Gastroesophageal sphincter (tissue), 4 donors: ENCODE measurements at places on chromosomes 3 and 15. TPM values are rescaled to one million over a fixed set of nuclear protein-coding genes. Genes with fewer than 3 reads are reported as not detected.
A peak's percentile ranks its signal among the peaks of the same experiment; 100 is the strongest.

The BFSP2 gene
- not detected for total RNA-seq

The SEMA3B gene
- total RNA-seq = 41.3 TPM

The HRG gene
- total RNA-seq = not detected

The DAPK2 gene
- total RNA-seq = 9.5 TPM

The SMCO1 gene
- not detected for total RNA-seq

The NAALADL2 gene
- 6.8 TPM for total RNA-seq

The FOXL2NB gene
- not detected for total RNA-seq

DNA sequence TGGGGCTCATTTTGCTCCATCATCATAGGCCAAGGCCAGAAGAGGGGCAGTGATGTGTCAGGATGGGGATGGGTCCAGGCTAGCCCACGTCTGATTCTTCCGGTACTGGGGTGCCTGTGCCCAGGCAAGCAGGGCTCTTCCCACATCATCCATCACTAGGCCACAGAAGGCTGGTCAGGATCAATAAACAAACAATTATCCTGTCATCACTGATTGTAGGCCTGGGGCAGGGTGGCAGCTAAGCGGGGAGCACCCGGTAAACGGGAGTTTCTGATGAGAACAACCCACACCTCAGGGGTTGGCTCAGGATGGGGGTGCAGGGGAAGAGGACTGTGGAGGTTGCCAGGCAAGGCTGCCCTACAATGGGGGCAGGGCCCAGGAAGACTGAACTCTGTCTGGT lies 18.1 kb upstream of the CACNA2D2 start:
- no peak for ATAC-seq

DNA sequence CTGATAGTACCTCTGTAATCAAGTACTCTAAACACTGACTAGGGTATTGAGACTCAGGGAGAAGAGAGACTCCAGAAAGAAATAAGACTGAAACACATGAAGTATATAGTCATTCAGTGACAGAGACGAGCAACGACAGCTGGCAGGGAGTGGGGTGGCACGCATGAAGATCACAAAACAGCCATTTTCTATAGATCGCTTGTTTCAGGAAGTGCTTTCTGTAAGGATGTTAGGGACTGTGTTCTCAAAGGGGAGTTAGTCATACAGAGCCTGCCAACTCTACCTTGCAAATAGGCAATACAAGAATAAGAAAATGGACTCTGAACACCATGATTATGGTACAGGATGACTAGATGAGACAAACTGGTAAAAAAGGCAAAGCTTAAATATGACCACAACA lies 139.5 kb downstream of the TBL1XR1 start:
- ATAC-seq = no peak

GRCh38 chr3:24475925-24476324 lies 18.7 kb downstream of the THRB start:
- no peak for ATAC-seq

DNA sequence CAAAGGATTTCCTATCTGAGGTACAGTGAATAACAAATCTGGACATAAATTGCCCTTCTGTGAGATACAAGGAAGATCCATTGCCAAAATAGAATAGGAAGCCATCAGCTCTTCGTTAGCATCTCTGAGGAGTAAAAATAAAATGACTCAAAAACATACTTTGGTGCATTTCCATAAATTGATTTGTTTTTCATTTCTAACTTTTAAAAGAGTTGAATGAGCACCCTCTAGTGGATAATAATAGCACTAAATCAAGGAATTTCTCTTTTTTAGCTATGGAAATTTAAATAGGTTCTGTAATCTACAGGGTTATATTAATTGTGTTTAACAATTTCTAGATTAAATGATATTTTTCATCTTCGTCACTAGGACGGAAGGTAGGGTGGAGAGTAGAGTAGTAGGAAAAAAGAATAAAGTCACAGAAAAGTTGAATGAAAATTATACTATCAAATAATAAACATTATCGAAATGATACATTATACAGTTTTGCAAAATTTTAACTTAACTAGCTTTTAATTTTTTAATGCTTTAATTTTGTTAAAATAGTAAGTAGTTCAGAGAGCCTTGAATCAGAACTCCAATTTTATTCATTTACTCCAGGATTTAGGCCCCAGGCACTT lies 6.4 kb downstream of the NSUN3 start:
- ATAC-seq = no peak

DNA sequence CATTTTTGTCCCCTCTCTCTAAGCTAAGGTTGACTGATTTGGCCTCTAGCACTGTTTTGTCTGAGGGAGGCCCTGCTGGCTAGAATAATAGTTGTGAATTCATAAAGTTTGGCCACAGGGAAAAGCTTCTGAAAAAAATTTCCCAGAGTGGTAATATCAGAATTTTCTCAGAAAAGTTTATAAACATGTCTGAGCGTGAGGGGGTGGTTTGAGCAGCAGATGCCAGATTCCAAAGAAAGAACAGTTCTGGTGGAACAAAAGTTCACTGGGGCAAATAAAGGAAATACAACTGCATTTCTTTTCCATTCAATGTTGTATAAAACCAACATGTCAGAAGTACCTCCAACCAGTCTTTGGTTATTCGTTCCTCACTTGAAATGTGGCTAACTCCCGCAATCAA lies 61.2 kb downstream of the CLDN1 start:
- no peak for ATAC-seq

DNA sequence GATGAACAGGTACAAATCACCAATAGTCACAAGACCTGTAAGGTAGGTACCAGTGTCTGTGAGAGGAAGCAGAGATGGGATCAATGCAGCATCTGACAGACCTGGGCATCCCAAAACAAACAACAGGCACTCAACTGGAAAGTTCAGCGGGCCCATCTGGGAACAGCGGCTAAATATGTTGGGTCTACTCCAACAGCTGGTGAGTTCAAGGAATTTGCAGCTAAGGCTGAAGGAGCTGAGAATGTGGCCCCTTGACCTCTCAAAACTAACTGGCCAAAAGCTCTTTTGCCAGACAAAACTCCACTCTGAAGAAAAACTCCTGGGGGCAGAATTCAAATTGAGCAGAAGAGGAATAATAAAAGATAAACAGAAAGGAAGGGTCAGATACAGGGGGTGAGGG lies 24.4 kb downstream of the AVEN start:
- ATAC-seq = no peak

DNA sequence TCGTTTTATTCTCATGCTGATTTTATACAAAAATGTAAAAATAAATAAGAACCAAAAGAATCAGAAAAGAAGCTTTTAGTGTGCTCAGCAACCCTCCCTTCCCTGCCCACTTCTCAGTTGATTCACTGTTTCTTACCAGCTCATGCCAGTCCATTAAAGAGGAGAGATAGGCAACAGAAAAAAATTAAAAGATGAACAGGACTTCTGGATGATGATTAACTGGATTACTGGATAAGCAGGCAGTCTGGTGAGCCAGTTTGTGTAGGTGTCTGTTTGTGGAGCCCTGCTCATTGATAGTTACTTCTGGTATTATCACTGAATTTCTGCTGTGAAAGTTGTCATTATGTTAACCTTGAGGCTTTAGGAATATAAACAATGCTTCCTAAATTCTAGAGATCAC lies 15.1 kb upstream of the GPR171 start:
- no peak for ATAC-seq

DNA sequence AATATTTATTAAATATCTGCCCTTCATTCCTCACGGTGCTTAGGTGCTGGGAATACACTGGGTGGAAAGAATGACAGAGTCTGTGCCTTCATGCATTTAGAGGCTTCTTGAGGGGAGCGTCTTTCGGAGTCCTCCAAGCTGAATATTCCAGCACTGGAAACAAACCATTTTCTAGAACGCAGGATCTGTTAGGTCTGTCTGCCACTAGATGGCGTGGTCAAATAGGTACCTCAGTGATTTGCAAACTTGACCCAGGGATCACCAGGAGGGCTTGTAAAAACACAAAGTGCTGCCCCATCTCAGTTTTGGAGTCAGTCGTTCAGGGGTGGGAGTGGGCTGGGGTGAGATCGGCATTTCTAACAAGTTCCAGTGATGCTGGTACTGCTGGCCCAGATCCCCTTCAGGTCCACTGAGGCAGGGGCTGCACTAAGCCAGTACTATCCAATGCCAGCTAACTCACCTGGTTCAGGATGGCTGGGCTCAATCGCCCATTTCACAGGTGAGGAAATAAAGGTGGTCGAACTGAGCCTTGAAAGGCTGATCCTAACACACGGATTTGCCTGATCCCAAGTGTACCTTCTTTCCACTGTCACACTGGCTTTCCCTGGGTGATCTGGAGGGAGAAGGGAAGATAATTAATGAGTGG lies 14.8 kb downstream of the ARNT2 start:
- no peak for ATAC-seq

DNA sequence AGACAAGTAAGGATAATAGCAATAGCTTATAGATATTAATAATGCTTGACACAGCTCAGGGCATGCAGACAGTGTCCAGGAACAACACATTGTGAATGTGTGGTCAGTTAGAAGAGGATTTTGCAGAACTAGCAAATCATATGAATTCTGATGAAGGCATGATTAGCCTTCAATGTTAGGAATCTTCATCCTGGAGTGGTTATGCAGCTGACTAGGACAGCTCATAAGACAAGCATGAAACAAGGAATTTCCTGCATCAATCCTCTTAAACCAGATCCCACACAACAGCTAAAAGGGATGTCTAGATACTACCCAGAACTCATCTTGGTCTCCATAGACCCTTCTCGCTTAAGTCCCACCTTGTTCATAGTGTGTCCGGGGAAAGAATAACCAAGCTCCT lies 499.0 kb upstream of the ATP11B start:
- ATAC-seq = no peak

DNA sequence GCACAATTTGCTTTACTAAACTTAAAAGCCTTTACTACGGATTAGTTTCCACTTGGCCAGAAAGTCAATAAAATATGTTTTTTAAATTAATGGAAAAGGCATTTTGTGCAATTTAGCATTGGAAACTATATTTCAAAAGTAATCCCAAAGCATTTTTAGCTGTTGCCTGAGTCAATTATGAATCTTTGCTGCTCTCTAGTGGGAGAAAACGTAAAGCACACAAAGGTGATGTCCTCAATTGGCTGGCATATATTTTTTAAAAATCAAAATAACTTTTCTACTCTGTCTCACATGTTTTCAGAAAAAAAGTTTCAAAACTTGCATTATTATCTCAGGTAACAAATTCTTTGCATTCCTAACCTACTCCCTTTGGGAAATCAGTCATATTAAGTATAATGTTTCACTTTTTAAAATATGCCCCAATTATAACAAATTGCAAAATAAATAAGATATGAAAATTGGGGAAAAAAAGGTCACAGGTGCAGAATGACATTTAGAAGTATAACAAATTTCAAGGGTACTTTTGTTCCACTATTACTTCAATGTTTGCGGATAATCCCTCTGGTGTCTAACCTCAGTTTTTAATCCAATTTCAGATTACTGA lies 47.2 kb upstream of the TEX55 start:
- no peak for ATAC-seq

DNA sequence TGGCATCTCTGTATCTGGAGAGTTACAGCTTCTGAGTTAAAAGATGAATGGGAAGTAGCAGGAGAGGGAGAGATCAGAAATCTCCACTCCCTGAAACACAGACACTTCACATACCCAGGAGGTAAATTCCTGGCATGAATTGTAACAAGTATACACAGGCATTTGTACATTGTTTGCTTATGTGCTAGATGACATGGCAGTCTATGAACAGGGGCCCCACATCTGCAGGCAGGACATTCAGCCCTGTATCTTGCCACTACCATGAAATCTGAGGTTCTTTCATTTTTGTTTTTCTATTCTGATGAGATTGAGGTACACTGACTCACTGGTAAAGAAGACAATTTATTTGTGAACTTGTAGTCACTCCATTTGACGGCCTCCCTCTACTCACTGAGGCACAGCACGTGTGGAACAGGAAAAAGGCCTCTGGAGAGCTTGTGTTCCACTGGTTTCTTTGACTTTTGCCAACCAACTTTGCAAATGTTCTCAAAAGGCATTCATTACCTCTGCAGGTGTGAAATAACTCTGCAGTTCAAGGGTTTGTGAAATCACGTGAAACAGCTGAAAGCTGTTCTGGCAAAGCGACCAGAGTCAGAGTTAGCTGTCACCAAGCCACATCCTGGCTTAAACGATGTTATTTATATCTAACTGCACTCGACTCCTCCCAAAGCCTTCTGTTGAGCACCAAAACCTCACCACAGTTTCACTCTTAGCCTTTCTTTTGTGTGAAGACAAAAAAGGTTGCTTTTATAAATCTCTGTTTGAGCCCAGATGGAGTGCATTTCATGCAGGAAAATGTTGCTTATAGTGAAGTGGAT lies 401.3 kb upstream of the CFAP20DC start:
- no peak for ATAC-seq

GRCh38 chr3:17656264-17656663 lies 86.2 kb downstream of the TBC1D5 start:
- no peak for ATAC-seq

DNA sequence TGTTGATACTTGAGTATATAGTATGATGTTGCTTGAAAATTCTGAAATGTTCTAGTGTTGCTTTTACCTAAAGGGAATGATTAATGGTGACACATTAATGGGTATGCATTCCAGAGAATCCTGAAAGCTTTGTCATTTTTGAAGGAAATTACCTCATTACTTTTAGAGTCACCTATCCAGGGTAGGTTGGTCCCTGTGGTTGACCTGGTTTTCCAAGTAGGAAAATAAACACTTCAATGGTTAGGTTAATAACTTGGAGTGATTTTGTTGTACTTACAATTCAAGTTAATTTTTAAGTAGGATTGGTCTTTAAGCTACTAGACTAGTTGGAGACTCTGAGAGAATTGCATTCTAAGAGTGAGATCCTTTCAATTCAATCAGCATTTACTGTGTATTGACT lies 31.0 kb downstream of the MITF start:
- ATAC-seq = no peak

GRCh38 chr3:188187053-188187452 lies 33.1 kb downstream of the LPP start:
- no peak for ATAC-seq

DNA sequence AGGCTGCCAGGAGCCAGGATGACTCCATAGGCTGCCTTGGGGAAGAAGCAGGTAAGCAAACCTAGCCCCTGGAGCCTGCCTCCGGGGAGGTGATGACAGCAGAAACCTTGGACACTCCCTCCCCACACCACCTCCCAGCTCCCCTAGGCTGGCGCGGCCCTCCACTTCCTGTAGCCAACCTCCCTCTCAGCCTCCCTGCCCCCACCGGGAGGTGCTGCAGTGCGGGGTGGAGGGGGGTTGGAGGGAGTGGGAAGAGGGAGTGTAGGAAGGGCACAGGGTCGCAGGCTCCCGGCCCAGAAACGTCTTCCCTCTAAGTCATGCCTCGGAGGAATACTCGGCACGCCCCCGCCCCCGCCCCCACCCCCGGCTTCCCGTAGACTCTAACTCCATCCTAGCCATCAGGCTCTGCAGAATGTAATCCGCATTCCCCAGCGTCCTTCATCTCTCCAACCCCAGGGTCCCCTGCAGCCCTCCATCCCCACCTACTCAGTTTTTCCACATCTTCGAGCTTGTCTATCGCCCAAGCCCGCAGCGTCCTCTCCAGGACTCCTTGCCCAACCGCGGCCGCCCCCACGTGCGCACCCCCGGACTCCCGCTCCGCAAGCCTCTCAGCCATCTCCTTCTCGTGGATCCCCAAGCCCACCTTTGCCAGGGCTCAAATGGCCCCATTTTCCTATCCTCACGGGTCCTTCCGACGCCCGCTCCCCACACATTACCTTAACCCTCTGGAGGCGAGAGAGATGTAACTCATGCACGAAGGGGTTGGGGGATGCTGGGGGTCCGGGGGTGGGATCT lies 528 bp downstream of the LPCAT4 start:
- peak; percentile 34 for ATAC-seq

- no peak for ATAC-seq
Observed at GRCh38 chr3:105466495-105467404, 100.0 kb downstream of the ALCAM start.
